ENCODE measurements at places on chromosomes 4 and X.

- DNase-seq: no peak
These were observed 160.1 kb downstream of the COX18 start for GRCh38 chr4:72909461-72909860.

GRCh38 chrX:20388594-20388993 lies 121.9 kb upstream of the RPS6KA3 start:
- no peak for DNase-seq

DNA sequence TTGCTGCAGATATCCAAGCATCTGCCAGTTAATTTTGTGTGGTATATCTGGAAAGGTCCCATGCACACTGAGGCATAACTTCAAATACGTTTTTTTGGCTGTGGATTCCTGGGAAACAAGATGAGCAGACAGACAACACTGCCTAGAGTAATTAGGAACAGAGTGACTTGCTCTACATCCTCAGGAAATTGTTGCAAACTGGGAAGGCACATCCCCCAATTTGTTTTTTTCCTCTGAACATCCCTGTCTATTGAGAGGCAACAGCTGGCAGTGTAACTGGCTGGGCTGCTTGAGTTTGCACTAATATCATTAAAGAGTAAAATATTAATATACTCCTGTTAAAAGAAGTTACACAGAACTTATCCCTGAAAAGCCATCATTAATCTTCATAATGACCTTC lies 207.7 kb upstream of the SLIT2 start:
- peak; percentile 50 for DNase-seq

GRCh38 chr4:7803992-7804755 lies 135.5 kb downstream of the AFAP1 start:
- peak; percentile 77 for DNase-seq

DNA sequence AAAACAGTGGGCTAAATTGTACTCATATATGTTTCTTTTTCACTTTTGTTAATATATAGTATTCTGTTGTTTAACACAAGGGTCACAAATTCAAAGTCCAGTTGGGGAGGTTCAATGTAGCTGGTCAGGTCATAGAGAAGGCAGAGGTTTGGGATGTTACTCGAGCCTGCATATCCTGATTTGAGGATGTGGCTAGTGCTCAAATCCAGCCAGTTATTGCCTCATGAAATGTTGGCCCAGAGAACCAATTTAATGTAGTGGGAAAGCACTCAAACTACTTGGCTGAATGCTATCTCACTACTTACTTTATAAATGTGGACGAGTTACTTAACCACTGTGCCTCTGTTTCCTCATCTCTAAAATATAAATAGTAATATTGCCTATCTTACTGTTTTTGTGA lies 12.5 kb downstream of the USO1 start:
- peak; percentile 19 for DNase-seq

DNA sequence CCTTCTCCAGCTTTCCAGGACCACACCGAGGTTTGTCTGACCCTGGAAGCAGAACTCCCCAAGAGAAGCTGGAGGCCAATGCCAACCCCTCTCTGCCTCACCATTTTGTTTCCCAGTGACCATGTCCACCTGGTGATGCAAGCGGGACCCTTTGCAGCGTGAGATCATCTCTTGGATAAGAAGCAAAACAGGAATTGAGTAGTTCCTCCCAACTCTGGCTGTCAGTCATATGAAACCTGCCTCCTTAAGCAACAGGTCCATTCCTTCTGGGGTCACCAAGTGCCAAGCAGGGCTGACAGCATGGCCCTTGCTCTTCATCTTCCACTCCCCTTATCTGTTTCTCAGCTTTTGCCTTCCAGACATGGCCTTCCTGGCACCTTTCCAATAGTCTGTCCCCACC lies 41.3 kb upstream of the MTM1 start:
- DNase-seq: no peak

- no peak for DNase-seq
These were observed 29.2 kb downstream of the NLGN4X start for GRCh38 chrX:6199486-6199885.

DNA sequence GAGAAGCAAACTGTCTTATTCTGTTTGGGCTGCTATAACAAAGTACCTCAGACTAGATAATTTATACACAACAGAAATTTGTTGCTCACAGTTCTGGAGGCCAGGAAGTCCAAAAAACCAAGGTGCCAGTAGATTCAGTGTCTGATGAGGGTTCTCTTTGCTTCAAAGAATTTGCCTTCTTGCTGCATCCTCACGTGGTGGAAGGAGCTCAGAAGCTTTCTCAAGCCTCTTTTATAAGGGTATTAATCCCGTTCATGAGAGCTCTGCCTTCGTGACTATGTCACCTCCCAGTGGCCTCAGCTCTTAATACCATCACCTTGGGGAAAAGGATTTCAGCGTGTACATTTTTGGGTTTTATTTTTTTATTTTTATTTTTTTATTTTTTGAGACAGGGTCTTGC lies 20.1 kb downstream of the CA5B start:
- DNase-seq: no peak

DNA sequence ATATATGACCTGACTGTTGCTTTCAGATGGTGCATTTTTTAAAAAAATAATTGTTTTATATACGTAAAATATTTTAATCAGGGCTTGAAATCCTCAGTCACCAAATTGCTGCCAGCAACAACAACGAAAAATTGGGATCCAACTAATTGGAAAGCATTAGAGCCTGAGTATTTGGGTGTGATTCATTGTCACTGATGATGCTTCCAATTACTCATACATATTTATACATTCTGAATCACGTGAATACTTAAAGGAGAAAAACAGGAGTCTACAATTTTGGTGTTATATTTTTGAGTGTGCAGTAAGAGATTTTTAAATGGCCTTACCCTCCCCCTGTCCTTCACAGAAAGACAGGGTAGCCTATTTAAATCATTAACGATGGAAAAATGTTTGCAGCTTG lies 765.6 kb upstream of the TENM3 start:
- peak; percentile 21 for DNase-seq

GRCh38 chr4:125331116-125331515 lies 16.4 kb downstream of the FAT4 start:
- DNase-seq: no peak

GRCh38 chr4:5708449-5709206 lies at the start of gene EVC2:
Gene EVC2 (minus strand): TSS chr4:5708559. CDS start chr4:5708513, 46 bp downstream.
- DNase-seq: peak; percentile 58

DNA sequence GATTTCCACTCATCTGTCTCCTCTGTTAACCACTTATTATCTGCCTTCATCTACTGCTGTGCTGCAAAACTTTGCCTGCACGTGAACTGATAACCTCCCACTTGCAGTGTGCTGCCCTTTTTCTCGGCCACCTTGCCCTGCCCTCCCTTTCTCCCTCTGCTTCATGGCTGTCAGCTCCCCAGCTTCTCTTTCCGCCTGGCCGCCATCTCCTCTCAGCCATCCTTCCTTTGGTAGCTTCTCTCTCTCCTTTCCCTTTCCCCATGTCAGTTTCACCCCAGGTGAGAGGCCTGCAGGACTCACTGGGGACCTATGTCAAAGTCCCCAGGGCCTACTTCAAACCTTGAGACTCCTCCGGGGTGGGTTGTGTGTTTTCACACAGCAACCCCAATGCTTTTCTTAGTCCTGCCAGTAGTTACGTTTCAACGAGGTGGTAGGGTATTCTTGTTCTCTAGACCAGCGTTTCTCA lies 6.6 kb downstream of the MSL3 start:
- no peak for DNase-seq

- no peak for DNase-seq
These were observed 117.5 kb downstream of the CDKL5 start for GRCh38 chrX:18542905-18543304.

DNA sequence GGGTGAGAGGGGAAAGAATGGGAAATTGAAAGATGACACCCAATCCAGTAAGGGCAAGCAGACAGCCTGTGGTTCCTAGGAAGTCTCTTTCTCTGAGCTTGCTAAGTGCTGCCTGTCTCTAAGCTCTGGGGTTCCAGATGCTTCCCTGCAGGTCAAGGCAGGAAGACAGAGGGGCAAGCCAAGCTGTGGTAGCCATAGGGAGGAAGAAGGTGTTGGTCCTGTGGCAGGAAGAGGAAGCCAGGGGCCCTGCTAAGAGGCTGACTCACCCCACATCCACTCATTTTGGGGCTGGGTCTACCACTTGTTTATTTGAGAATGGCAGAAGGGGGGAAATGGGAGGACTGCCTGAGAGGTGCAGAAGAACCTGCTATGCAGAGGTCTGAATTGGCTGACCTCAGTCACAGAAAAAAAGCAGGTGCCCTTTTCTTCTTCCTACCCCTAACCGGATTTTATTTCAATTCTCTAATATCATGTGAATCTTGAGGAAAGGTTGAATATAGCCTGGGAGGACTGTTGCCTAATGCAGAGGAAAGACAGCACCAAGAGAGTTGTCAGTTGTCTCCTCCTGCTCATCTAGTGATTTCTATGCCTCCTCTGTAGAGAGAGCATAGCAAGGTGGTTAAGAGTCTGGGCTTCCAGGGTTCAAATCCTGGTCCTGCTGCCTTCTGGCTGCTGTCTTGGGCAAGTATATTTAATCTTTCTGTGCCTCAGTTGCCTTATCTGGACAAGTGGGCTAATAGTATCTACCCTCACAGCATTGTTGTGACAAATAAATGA lies 27.4 kb downstream of the HOPX start:
- no peak for DNase-seq

DNA sequence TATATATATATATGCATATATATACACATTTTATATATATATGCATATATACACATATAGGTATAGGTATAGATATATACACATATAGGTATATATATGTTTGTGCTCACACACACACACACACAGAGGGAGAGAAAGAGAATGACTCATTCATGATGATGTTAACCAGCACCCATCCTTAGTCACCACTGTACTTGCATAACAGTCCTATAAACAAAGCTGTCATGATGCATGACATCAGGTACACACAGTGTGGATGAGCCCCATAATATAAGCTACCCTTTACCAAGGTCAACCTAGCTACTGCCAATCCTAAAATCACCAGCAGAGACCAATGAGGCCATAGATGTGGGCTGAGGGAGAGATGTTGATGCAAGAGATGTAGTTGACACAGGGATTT lies 1408.0 kb downstream of the RAPGEF2 start:
- peak; percentile 8 for DNase-seq

GRCh38 chr4:81665045-81665444 lies 193.3 kb upstream of the RASGEF1B start:
- no peak for DNase-seq

DNA sequence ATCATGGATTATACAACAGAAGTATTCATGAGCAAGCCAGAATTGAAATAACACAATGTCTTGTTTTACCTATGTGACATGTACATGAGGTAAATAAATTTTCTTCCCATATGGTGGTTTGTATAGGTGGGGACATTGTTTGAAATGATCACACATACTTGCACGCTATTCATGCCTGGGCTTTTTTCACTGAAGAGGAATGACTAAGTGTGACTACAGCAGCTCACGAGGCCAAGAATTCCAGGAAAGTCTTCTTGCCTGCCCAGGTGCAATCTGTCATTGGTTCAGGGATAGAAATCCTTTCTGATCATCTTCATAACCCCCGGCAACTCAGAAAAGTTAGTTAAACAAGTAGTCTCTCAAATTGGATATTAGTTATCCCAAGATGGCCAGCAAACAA lies 36.3 kb upstream of the AREG start:
- peak; percentile 54 for DNase-seq

- DNase-seq: no peak
These were observed 40.1 kb downstream of the SHOX start for GRCh38 chrX:670645-671044.

DNA sequence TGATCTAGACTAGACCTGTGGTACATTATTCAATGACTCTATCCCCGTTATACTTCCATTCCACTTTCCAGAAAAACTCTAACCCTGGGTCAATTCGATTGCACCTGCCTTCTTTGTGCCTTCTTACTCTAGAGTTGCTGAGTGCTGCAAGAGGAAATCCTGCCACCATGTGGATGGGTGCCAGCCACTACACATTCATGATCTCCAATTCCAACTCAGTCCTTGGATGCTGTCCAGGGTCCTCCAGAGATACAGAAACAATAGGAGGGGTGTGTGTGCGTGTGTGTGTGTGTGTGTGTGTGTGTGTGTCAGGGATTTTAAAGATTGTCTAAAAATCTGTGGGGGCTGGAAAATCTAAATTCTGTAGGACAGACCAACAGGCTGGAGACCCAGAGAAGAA lies 42.9 kb upstream of the INTS6L start:
- peak; percentile 60 for DNase-seq

- DNase-seq: no peak
These were observed 157.8 kb downstream of the ANTXR2 start for GRCh38 chr4:79915246-79915645.

DNA sequence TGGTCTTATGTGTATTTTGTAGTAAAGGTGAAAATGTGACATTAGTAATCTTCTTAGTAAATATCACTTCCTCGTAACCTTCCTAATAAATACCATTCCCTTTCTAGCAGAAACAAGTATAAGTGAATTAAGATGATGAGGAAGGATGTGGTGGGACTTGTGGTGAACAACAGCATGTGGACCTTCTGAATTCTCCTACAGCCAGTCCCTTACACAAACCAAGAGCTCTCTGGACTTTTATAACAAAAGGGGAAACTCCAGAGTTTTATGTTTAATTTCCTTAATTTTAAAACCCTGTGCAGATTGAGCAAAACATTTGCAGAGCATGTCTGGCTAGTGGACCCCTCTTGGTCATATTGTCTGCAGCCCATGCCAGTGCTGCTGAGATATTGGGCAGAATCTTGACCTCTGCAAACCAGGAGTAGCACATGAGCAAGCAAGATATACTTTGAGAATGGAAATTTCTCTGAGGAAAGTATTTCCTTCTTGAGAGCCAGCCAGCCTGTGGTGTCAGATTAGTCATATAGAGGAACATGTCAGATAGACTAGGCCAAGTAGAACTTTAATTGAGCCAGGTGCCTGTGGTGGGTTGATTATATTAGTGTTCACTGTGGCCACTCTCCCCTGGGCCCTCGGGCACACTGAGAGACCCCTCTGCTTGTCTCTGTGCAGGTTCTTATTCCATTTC lies 328.2 kb downstream of the DKK2 start:
- DNase-seq: peak; percentile 64

DNA sequence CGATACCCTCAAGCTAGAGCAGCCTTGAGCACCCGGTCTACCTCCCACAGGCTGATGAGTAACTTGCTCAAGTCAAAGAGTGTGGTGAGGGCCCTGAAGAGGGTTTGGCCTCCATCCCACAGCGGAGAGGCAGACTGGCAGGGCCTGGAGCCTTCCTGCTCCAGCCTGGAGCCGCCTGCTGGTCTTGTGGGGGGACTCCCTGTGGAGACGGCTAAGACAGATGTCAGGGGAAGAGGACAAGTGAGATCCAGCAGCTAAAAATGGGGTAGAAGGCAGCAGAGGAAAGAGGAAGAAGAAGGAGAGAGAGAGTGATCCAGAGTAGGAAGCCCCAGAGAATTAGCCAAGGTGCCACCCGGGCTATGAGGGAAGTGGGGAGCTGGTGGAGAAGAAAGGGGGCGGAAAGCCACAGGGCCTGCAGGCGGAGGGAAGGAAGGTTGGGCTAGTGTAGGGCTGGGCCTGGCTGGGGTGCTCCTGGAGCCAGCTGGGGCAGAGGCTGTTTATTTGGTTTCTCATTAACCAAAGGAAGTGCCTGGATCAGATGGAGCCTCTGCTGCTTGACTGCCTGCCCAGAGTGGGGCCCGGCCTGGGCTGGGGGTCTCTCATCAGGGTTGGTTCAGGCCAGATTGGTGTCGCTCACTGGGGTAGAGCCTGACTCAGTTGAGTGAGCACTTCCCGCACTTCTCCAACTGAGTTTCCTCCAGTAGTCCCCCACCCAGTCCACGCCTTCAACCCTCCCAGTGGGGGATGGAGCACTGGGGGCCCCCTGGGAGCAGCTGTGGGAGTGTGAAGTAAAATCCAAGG lies 14.2 kb downstream of the EFNB1 start:
- DNase-seq: peak; percentile 59
